ENCODE measurements at places on chromosomes 13 and 19. TPM values are rescaled to one million over a fixed set of nuclear protein-coding genes. Genes with fewer than 3 reads are reported as not detected.

DNA sequence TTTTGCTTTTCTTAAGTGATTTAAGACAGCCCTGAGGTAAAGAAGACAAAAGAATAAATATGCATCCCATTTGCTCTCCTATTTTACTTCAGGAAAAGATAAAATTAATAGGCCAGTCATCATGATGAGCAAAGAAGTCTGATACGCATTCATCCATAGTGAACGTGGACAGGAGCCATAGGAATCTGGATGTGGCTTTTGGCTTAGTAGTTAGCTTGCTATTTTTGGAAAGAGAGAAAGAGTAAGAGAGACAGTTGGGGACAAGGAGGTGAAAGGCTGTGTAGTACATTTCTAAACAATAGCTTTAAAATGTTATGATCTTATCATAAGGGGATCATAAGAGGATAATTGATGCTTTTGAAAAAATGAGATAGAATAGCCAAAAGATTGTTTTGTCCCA, 545.2 kb downstream of the IRS2 start:
- H3K27me3 ChIP-seq = no peaks in the 10 kb centered on the region
- DNase-seq = no peak
- H3K36me3 ChIP-seq = no peaks in the 10 kb centered on the region
- no peaks in the 10 kb centered on the region for H3K4me1 ChIP-seq
- no peak overlapping the region for H3K4me3 ChIP-seq

DNA sequence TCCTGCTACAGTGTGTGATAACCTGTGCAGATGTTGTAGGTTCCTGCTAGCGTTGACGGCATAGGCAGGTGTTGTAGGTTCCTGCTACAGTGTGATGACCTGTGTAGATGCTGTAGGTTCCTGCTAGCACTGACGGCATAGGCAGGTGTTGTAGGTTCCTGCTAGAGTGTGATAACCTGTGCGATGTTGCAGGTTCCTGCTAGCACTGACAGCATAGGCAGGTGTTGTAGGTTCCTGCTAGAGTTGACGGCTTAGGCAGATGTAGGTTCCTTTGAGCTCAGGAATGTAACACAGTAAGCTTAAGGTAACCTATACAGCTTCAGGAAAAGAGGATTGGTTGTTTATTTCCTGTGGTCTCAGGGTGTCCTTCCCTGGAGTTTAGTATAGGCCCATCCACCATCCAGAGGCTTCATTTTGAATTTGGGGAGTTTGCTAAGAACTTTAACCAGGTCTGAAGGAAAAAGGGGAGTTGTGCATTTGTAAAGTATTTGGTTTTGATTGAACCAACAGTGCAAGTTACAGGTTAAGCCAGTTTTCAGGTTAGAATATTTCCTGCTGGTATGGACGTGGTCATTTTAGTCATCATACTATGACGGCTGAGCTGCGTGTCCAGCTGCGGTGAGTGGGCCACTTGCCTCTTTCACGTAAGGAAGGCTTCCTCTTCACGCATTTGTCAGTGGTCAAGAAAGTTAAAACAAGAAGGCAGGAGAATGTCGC, 53.8 kb downstream of the ATP11A start:
- H3K27ac ChIP-seq = no peak overlapping the region
- no peak for DNase-seq

The SHISA7 gene
- total RNA-seq = not detected

GRCh38 chr19:49931293-49932040, 2.2 kb upstream of the NUP62 start:
- H3K4me3 ChIP-seq = no peak overlapping the region
- no peaks in the 10 kb centered on the region for H3K27me3 ChIP-seq
- DNase-seq = no peak
- no peak overlapping the region for H3K27ac ChIP-seq

DNA sequence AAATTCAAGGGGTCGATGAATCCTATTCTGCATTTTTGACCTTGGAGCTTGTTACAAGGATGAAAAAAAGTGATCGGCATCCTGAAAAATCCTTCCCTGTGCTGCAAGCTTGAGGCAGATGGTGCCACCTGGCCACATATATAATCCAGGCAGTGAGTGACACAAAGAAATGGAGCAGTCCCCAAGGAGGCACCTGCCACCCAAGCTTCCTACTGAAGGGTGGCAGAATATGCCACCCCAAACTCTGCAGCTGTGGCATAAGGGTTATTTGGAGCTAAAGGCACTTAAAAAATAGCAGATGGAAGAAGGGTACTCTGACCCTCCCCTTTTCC, 15.4 kb downstream of the TMEM272 start:
- no peak overlapping the region for H3K27ac ChIP-seq
- H3K4me3 ChIP-seq = no peak overlapping the region
- H3K27me3 ChIP-seq = no peaks in the 10 kb centered on the region
- peaks cover 2% of the 10 kb centered on the region for H3K4me1 ChIP-seq

The TMPRSS9 gene
- total RNA-seq = not detected
